ENCODE measurements at places on chromosomes 11 and 22.

GRCh38 chr22:33047744-33048143 lies 10.4 kb downstream of the SYN3 start:
- DNase-seq: no peak

DNA sequence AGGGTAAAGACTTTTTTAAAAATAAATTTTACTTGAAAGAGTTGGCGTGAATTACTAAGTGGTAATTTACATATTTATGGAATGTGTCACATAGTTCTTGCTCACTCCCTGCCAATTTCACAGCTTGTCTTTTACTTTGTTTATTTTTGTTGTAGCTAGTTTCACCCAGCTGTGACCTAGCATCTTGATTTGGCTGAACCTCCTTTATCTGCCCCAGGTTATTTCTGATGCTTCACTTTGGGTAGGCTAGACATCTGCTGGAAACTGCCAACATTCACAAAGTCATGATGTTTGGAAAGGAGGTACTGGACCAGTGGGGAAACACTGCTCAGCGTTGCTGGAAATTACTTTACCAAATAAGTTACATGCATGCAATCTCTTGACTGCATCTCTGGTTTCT lies 1676.0 kb upstream of the RAG2 start:
- no peak for DNase-seq

DNA sequence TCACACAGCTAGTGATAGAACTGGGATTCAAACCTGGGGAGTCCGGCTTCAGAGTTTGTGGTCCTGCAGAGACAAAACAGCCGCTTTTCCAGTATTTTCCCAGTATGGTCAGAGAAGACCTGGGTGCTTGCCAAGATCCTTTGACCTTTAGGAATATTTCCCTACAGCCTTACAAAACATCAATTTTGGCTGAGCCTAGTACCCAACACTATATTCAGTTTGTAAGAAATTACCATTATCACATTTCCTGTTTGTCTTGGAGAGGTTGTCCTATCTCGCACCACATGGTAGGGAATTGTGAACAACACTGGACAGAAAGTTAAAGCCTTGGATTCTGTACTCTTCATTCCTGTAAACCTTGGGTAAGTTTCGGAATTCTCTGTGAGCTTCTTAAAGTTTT lies 10.7 kb upstream of the NEU3 start:
- DNase-seq: no peak

GRCh38 chr11:33889821-33890378 lies 2.0 kb downstream of the LMO2 start:
- DNase-seq: no peak

DNA sequence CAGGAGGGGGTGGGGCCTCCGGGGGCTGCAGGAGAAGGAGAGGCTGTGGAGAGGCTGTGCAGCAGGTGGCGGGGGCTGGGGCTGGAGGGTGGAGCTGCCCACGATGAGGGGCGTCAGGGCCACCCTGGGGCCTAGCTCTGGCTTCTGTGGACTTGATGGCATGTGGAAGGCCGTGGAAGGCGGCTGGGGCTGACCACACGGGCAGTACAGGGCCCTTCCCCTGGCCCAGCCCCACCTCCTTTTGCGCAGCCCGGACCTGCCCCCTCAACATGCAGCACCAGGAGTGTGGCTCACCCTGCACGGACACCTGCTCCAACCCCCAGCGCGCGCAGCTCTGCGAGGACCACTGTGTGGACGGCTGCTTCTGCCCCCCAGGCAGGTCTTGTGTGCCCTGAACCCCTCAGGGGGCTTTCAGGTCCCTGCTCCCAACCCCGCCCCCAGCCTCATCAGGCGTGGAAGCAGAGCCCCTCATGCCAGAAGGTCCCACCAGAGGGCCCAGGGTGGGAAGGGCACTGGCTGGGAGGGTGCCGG lies 6.1 kb downstream of the MUC5B start:
- no peak for DNase-seq

DNA sequence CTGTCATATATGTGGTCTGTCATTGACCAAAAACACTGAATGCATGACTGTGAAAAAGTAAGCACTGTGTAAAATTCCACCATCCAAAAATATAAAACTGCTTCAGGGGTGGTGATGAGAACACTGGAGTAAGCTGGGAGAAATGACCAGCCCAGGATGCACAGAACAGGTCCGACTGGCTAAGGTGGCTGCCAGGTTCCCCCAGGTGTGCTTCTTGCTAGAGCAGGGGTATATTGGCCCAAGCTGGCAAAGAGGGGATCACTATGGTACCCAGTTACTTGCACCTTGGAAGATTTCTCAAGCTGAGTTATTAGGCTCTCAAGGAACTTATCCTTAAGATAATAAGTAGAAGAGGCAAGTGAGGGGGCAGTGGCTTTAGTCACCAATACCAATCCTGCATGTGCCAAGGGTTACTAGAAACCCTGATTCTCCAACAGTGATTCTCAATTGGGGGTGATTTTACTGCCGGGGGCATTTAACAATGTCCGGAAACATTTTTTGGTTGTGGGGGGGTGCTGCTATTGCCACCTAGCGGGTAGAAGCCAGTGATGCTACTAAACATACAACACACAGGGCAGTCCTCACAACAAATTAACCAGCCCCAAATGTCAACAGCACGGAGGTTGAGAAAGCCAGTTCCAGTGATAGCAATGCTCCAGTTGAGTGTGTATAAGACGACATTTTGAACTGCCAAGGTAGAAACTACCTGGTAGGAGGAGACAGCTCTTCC lies 15.7 kb downstream of the SNU13 start:
- no peak for DNase-seq

DNA sequence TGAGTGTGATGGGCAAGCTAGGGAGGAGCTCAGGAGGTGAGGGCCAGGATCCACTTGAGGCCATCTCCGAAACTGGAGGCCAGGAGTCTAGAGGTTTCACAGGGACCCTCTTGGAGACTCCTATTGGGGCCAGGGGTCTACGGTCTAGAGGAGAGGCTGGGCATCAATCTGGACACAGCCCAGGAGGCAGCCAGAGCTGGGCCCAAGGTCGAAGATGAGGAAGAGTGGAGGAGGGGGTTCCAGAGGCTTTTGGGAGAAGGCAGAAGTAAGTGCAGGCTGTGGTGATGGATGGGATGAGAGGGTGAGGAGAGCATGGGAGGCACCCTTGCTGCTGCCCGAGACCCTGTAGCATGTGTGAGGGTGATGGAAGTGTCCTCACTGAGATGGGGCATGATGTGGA lies 56.6 kb downstream of the LRRC32 start:
- DNase-seq: no peak

Data from D721Med (cell line).